Stimulated activated CD8-positive, alpha-beta memory T cell treated with anti-CD3 and anti-CD28 coated beads, Interleukin-12 subunit alpha, Interleukin-12 subunit beta, amount 100 ng/mL, for 4 hours (primary cell): ENCODE measurements at places on chromosomes 1 and 21.

GRCh38 chr1:109490029-109490933 lies 3.6 kb upstream of the CYB561D1 start:
- DNase-seq, result peak; percentile 56

DNA sequence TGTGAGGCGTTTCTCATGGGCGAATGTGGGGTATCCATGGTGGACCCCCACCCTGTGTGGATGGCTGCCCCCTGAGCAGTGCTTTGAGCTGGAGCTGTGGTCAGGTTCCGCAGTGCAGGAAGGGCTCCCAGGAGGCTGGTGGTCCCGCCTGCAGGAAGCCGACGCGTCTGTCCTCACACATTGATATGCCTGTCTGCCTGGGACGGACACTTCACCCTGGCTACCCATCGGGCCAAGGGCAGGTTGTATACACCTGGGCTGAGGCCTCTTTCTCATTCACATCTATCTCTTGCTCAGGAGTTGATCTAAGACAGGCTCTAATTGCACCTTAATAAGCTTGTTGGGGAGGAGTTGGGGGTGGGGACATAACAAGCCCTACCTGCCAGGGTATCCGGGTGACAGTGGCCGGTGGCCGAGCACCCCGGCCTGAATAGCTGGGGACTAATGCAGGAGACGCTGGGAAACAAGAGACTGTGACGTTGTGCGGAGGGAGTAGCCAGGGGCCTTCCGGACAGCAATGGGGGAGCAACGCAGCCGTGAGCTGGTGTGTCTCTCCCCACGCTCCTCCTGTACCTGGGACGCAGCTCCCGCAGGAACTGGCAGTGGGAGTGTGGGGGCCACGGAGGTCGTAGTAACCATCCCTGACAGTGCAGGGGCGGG lies 21.7 kb downstream of the PDXK start:
- DNase-seq, result no peak

- no peak for DNase-seq
These were observed 90.1 kb upstream of the ZRANB2 start for GRCh38 chr1:71170925-71171324.

DNA sequence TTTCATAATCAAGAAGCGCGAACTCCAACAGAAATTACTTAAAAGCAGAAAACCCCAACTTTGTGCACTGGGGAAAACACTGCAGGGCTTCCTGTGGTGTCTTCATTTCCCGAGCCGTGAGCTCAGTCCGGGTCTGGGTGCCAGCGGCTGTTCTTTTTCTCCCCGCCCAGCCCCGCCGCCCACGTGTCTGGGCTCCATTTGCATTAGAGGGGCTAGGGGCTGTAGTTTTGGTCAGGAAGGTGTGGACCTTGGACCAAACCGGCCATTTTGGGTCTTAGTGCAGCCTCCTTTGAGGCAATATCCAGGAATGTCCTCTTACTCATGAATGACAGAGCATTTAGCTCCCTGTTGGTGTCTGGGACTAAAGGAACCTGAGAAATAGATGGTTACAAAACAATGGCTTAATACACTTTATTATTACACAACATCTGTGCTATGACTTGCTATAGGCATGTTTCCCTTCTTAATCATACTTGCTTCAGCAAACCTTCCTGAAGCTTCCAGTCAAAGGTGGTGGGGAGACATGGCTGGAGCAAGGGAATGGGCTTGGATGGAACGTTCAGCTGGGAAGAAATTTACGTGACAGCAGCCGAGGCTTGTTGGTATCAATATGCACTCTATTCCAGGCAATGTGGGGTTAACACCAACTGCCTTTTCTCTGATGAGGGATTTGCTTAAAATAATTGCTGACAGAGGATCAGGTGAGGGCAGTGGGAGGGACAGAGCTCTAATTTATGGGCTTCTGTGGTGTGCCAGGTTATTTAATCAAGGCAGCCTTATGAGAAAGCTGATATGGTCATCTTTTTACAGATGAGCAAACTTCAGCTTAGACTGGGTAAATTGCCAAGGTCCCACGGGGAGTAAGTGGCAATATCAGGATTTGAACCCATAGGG lies 1.1 kb downstream of the AGTRAP start:
- no peak for DNase-seq

DNA sequence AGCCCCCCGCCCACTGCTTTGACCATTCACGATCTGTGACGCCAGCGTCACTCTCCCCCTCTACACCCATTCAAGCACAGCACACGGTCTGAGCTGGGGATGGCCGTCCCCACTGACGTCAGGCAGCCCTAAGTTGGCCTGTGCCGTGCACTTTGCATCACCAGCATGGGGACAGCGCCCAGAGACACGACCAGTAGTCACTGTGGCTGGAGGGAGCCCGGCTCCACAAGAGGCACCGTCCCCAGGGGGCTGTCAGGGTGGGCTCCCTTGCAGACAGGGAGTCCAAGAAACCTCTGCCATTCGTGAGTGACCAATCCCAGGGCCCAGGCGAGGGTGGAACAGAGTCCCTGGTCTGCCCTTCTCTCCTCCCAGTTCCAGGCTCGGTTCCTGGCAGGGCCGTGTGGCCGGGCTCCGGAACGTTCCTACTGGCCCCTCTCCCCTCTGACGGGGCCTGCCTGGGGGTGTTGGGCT lies 2.3 kb downstream of the KRTAP10-8 start:
- DNase-seq, result no peak

- no peak for DNase-seq
These were observed 86.7 kb downstream of the S1PR1 start for GRCh38 chr1:101323535-101323934.

- DNase-seq, result no peak
These were observed 356 bp downstream of the TSPAN1 start for GRCh38 chr1:46175243-46175642.

GRCh38 chr1:169348383-169349036 lies 19.1 kb downstream of the NME7 start:
- DNase-seq, result no peak

- no peak for DNase-seq
These were observed 81.2 kb upstream of the IFFO2 start for GRCh38 chr1:19037659-19038058.

DNA sequence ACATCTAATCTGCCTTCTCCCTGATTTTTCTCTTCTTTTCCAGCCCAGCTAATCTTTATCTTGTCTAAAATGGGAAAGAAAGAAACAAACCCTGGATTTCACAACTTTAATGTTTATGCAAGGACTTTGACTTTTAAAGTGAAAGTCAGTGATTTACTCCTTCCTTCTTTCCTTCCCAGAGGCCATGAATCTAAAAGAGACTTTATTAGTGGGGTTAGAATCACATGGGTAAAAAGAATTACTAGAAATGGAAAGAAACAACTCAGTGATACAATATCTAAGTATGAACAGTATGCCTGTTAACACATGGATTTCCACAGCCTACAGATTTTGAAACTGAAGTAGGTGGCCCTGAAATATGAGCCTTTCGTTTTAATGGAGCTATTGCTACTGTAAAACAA lies 59.8 kb upstream of the KCNK2 start:
- DNase-seq, result no peak

DNA sequence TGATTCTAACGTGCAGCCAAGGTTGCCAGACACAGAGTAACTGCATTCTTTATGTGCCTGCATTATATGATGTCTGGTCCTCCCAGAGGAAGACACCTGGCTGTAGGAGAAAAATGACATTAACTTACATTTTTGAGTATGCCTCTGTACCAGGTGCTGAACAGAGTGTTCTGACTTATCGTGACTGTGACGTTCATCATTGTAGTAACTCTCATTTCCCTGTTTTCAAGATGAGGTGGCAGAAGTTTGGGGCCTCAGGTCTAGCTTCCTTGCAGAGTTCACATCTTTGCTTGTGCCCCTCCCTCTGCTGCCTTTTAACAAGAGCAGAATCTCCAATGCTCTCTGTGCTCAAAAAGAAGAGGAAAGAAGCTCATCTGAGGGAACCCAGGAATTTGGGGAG lies 488.0 kb downstream of the AJAP1 start:
- no peak for DNase-seq

DNA sequence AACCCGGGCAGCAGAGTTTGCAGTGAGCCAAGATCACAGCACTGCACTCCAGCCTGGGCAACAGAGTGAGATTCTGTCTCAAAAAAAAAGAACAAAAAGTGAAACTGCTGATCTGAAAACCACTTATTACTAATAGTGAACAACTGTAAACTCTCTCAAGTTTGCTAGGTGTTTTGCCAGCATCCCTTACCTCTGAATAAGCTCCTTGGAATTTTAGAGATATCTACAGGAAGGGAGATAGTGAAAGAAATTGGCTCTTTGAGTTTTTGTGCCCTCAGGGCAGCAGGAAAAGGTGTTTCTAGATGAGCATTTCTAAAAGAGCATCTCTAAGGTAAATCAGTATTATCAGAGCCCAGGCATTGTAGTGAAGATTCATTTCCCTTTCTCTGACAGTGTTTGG lies 27.1 kb downstream of the PARK7 start:
- DNase-seq, result no peak

DNA sequence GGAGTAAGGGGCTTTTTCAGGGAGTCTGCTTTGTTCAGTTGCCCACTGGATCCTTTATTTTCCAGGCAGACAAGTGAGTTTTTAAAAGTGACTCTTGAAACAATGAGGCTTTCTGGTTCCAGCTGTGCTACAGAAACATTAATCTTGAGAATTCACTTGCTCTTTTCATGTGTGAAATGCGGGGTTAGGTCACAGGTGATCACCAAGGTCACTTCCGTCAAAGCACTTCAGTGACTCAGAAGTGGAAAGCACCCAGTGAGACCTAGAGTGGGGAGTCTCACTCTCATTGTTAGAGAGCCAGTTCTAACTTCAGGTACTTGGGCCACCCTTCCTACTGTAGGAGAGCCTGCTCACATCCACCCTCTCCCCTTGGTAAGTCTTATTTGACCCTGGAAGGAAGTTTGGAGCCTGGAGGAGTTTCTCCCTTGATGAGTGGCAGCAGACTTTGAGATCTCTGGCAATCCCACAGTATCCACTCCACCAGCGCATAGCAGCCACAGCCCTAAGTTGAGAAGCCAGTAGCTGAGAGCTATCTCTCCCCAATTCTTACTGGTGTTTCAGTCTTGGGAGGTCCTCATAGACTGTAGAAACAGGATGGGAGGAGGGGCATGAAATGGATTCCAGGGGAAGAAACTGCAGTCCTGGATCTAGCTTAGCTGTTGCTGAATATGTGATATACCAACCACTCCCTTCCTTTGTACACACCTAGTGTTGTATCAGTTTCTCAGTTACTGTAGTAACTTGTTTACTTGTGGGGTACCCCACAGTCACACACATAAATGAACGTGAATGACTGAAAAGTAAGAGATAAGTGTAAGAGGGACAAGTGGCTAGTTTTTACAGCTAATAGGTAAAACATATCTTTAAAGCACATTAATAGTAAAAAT lies 3.1 kb downstream of the TACSTD2 start:
- DNase-seq, result no peak

DNA sequence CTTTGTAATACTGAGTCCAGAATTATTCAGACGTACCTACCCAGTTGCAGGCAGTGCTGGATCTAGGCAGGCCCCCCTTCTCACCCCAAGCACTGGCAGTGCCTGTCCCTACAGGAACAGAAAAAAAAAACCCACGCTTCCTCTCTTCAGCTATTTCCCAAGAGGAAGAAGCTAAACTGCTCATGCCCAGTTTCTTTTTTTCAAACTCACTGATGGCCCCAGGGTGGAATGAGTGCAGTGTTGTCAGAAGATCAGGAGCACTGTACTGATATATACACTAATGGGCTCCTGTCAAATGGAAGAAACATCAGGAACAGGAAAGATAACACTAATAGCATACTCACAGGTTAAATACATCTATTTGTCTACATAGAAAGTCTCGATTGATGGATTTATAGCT lies 28.2 kb upstream of the DOCK7 start:
- DNase-seq, result no peak

DNA sequence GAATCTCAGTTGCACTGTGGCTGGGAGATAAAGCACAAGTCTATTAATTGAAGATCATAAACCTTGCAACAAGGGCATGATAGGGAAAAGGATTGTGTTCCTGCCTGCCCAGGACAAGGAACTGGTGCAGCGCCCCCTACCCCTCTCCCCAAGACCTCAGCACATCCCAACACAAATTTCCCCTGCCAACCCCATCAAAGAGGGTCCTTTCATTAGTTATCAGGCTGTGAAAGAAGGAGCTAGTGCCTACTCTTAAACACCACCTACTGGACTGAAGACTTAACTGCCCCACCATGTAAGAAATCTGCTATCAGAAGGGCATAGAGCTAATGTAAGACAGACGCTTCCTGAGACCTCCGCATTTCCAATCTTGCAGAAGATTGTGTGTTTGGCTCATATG lies 372.6 kb downstream of the AGBL4 start:
- no peak for DNase-seq

- peak; percentile 34 for DNase-seq
These were observed 102.1 kb downstream of the JAK1 start for GRCh38 chr1:64864018-64864940.
